ENCODE measurements at places on chromosomes 11 and 22. TPM values are rescaled to one million over a fixed set of nuclear protein-coding genes. Genes with fewer than 3 reads are reported as not detected.

Gene ARHGAP8
- total RNA-seq = 1.6 TPM

Gene MUC2
- total RNA-seq = 0.21 TPM

Gene OR51B5
- 0.13 TPM for total RNA-seq

Gene OR2AT4
- not detected for total RNA-seq

Gene OR5M3
- total RNA-seq = not detected

Gene SAA1
- 2.6 TPM for total RNA-seq

Gene FLRT1
- total RNA-seq = 0.10 TPM

Gene CCDC188
- not detected for total RNA-seq

Gene DEFB131B
- total RNA-seq = not detected

Gene MPPED2
- total RNA-seq = not detected

Gene MS4A6E
- not detected for total RNA-seq

Gene TRIM51
- not detected for total RNA-seq

Gene MTFP1
- 69.2 TPM for total RNA-seq

Gene CLMP
- total RNA-seq = 23.7 TPM

Gene LMO2
- total RNA-seq = 0.36 TPM

Gene OR2D2
- total RNA-seq = not detected

Gene TTC38
- 12.1 TPM for total RNA-seq

Gene PGM2L1
- total RNA-seq = 16.4 TPM

Gene PI4KA
- total RNA-seq = 20.0 TPM

Gene FJX1
- 36.0 TPM for total RNA-seq

Gene C2CD3
- 16.9 TPM for total RNA-seq

Gene VSIG2
- total RNA-seq = not detected

Gene PLCB3
- 22.8 TPM for total RNA-seq

Gene MMP7
- 22.1 TPM for total RNA-seq

Gene BARX2
- total RNA-seq = not detected

Gene MPZL2
- total RNA-seq = not detected

Measured in A549 treated with Mapracorat at 1 μM for 4 hours (cell line).